ENCODE measurements at places on chromosomes 6 and 20.

GRCh38 chr20:47691625-47692024 is 93.7 kb downstream of the SULF2 start:
- no peak for DNase-seq

- DNase-seq: no peak
Observed at GRCh38 chr6:71238351-71238750, 50.3 kb upstream of the OGFRL1 start.

DNA sequence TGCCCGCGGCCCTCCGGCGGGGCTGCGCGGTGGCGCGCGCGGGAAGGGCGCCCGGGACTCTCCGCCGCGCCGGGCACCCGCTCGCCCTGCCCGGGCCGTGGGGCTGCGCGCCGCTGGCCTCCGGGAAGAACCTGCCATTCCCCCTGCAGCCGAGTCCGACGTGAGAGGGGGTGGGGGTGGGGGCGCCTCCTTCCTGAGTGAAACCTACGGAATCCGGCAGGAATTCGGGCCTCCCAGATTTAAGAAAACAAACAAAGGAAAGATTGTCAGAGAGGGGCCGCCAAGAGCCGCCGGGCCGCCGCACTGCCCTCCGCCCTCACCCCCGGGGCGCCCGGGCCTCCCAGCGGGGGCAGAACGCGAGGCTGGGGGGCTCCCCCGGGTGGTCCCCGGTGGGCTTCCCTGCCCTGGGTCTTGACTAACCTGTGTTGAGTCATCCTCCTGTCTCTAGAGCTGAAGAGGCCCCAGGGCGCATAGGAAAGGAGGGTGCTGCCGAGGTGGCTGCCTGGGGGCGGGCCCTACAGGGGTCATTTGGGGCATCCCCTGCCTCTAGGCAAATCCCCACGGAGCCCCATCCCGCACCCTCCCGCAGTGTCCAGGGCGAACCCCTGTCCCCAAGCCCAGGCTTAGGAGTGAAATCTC is 42.2 kb upstream of the FOXP4 start:
- DNase-seq: no peak

- no peak for DNase-seq
Observed at GRCh38 chr20:64104667-64105451, 2.5 kb downstream of the NPBWR2 start.

DNA sequence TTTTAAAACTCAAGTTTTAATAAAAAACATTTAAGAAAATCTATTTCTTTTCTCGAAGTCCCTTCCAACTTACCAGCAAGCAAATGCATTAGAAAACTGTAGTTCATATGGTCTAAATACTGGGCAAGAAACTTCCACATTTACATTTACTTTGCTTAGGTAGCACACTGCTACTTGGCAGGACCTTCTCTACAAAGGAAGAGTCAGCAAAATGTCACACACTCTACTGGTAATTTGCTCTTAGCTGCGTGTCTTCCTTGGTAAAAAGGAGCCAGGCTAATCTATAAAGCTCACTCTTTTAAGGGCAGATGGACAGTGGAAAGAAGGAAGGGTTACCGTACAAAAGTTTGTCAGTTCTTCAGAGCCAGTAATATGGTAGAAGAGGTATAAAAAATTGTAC is 45.7 kb downstream of the MAP3K7 start:
- no peak for DNase-seq

DNA sequence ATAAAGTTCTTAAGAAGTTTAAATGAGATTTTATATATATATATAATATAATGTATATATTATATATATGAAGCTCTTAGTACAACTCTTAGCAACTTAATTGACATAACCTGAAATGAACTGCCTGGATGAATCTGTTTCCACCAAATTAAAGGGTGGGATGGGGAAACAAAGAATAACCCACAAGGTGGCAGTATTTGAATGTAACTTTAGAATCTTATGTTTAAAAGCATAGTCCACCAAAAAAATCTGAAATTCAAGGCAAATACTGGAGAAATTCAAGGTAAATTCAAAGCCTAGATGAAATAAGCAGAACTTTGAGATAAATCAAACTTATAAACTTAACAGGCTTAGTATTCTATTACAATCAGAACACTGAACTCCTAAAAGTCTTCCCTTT is 4.4 kb upstream of the IBTK start:
- DNase-seq: no peak

GRCh38 chr6:111803371-111803770 is 69.9 kb downstream of the FYN start:
- no peak for DNase-seq

GRCh38 chr6:14957355-14958059 is 288.4 kb upstream of the JARID2 start:
- no peak for DNase-seq

DNA sequence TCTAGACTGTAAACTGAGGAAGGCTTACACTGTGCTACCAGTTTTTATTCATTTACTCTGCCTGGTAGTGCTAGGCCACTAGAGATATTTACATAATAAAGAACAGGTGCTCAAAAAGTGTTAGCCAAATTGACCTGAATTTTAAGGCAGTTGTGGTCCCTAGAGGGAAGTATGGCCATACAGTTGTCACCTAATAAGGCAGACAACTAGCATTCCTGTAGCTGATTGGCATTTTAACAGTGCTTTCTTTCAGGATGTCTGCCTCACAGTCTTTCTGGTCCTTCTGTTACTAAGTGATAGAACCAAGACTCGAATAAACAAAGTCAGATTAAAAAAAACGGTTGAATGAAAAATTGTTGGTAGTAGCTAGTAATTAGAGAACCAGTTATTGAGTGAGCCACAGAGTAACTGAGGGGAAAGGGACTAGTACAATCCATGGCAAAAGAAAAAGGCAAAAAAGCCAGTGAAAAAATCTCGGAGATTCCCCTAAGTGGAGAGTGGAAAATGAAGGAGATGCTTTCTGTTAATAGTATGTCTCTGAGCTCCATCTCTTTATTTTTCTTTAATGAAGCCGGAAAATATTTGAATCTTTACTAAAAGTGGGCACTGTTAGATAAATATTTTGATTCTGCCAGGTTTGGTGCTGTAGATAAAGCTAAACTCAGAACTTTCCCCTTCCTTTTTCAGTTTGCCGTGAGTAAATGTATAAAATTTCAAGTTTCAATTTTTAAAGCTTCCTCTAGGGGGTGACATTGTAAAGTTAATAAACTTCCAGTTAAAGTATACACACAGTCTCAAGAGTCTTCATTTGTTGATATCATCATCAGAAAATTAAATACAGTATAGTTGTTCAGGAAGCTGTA is 9.1 kb downstream of the VTA1 start:
- DNase-seq: no peak

DNA sequence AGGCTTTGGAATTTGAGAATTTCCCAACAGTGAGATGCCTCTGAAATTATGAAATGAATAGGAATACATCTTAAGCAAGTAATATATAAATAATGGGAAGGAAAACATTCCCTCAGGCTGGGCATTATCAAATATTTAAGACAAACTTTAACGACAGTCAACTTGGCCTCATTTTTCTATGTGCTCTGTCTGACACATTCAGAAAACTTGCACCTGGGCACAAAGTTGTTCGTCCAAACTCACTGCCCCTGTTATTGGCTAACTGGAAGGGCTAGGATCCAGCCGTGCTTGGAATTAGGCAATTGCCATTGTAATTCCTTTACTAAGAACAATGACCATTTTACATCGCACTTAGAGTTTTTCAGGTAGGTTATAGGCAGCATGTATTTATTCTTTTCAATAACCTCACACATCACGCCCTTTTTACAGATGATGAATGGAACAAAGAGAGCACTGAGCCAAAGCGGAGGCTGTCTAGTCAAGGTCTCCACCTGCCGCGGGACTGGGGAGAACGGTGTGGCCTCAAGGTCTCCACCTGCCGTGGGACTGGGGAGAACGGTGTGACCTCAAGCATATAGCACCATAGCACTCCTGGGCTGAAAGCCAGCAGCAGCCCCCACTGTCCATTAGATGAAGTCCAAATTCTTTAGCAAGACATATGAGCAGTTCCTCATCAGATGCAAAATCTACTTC is 40.7 kb upstream of the FOXQ1 start:
- no peak for DNase-seq

- DNase-seq: no peak
Observed at GRCh38 chr6:39664173-39664572, 61.0 kb downstream of the KIF6 start.

DNA sequence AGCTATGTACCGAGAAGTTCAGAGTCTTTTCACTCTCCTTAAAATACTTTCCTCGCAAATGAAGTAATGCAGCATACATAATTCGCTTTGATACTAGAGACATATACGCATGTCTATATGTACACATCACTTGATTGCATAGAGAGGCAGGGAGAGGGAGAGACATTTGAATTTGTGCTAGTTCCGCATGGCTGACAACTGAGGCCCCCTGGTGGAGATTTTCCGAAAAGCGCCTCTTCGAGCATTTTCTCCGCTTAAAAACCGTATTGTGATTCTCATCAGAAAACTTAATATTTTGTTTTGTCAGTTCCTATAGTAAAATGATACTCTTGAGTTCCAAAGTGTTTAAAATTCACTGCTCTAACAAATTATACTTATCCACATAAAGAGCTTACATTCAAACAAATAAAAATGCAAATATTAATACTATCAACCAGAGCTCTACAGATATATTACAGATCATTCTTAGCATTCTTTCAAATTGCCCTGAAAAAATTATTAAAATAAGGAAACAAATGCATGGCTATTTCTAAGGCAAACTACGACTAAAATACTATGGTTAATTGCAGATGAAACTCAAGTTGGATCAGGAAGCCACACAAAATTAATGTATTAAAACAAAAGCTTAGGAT is 637 bp downstream of the MYLK4 start:
- DNase-seq: peak; percentile 79

- DNase-seq: no peak
Observed at GRCh38 chr6:123804787-123805540, 1.3 kb downstream of the NKAIN2 start.

- peak; percentile 58 for DNase-seq
Observed at GRCh38 chr6:107670792-107671199, 153.3 kb downstream of the SCML4 start.

- peak; percentile 96 for DNase-seq
Observed at GRCh38 chr6:137218917-137219663, at the start of gene IFNGR1. Gene IFNGR1 (minus strand): TSS chr6:137219385. CDS start chr6:137219327, 58 bp downstream.

GRCh38 chr6:133313068-133313467 is 71.9 kb downstream of the EYA4 start:
- DNase-seq: no peak

DNA sequence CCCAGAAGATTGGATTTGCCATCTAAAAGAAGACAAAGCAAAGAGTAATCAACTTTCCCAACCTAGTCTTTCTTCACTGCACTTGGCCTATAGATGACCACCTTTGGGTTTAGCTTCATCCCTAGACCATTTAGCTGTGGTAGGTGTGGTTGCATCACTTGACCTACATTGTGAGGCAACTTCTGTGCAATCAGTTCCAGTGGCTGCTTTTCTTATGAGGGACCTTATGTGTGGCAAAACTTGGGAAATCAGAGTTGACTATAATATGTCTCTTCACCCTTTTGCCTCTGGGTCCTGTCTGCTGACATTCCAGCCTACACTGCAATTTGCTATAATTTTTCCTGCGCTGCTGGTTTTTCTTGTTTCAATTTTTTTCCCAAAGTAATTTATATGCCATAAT is 55.2 kb downstream of the PRDM13 start:
- no peak for DNase-seq

GRCh38 chr6:10487668-10488327 is 33.4 kb upstream of the GCNT2 start:
- no peak for DNase-seq

DNA sequence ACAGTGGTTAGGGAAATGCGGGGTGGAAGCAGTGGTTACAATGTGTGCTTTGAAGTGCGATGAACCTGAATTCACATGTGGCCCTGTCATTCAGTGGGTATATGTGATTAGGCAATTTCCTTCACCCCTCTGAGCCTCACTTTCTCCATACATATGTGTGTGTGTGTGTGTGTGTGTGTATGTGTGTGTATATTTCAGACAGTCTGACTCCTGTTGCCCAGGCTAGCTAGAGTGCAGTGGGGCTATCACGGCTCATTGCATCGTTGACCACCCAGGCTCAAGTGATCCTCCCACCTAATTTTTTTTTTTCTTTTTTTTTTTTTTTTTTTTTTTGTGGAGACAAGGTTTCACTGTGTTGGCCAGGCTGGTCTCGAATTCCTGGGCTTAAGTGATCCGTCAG is 6.3 kb downstream of the PPP1R14C start:
- DNase-seq: no peak

GRCh38 chr6:79201983-79202382 is 32.5 kb downstream of the HMGN3 start:
- no peak for DNase-seq

GRCh38 chr20:36493801-36494114 is 47.6 kb upstream of the MYL9 start:
- no peak for DNase-seq

DNA sequence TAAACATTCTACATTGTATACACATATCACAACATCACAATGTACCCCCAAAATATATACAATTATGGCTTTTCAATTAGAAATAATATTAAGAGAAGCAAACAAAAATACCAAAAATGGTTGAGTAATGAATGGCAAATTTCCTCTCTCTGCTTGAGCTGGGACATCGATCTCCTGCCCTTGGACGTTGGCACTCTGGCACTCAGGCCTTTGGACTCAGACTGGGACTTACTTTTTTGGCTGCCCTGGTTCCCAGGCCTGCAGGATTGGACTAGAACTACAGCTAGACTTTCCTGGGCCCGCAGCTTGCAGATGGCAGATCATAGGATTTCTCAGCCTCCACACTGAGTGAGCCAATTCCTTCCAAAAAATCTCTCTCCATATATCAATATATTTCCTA is 52.9 kb upstream of the KCNK16 start:
- no peak for DNase-seq
